ENCODE measurements at places on chromosomes 7 and 10.

DNA sequence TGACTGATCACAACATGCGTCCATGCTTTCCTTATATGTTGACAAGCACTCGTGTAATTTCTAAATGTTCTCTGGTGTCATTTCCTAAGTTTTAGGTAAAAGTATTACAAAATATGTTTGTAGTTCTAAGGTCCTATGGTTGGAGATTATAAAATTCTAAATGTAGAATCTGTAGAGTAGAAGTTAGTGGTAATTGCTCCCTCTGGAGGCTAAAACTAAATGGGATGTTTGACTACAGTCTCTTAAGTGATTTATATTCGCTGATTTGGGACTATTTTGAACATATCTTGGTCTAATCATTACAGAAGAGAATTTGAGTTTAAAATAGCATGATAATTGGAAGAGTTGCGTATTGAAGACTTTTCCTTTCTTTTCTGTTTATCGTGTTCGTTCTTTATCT is 74.1 kb downstream of the ZMYND11 start:
- no peak for DNase-seq

DNA sequence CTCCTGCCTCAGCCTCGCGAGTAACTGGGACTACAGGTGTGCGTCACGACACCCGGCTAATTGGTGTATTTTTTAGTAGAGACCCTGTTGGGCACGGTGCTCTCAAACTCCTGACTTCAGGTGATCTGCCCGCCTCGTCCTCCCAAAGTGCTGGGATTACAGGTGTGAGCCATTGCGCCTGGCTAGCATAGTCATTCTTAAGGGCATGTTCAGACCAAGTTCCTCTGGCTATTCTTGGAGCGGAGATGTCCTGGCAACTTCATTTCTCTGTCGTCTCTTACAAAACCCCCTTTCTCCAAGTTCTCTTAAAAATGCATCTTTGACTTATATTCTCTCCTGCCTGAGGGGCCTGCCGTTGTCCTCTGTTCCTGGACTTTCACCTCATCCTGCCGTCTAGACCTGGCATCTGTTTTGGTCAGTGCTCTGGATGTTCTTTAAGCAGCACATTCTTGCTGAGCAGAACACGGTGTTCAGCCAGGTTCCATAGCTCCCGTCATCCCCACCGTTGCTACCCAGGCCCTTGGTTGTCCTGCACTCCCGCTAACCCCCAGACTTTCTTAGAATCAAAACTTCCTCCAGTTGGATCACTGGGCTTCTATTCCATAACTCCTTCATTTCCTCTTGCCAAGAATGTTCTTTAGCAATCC is 509.9 kb upstream of the GALNT17 start:
- no peak for DNase-seq

DNA sequence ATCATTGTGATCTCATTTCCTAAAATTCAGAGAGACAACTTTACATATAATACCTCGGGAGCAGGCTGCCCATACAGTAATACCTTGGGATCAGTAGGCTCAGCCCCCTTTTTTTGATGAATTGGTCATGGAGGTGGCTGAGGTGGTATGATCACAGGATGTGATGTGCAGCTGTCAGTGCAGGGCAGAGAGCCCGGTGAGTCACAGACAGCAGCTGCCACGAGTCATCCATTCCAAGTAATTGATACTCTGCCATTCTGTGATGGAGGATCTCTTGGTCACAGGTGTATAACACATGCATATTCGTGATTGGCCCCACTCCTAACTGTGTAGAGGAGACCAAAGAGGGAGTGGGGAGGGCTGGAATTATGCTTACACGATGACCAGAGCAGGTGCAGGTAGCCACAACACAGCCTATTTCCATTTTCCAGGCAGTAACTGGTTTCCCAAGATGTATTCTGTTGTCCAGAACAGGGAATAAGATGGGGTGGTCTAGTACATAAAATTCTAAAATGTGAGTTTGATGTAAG is 14.1 kb downstream of the NRCAM start:
- DNase-seq = no peak

DNA sequence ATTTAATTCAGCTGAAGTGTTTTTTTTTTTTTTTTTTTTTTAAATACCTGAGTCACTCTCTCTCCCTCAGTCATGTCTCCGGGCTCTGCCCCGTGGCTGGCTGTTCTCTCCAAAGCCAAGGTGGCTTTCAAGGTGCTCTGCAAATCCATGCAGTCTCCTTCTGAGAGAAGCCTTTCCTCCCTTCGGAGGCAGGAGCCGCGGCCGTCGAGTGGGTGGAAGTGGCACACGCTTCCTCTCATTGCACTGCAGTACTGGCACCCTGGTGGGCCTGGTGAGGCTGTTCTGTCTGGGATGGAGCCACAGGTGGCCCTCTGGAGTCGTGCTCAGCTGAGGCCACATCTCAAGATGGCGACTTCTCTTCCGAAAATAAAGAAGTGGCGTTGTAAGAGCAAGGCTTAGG is 221.8 kb downstream of the GLRX3 start:
- no peak for DNase-seq
